Urothelium cell line (cell line): ENCODE measurements at places on chromosomes 6 and 20.

GRCh38 chr20:56376331-56376730 lies 15.7 kb downstream of the AURKA start:
- DNase-seq: no peak

- DNase-seq: peak; percentile 1
Observed at GRCh38 chr20:17610566-17611289, 40.9 kb downstream of the DSTN start.

DNA sequence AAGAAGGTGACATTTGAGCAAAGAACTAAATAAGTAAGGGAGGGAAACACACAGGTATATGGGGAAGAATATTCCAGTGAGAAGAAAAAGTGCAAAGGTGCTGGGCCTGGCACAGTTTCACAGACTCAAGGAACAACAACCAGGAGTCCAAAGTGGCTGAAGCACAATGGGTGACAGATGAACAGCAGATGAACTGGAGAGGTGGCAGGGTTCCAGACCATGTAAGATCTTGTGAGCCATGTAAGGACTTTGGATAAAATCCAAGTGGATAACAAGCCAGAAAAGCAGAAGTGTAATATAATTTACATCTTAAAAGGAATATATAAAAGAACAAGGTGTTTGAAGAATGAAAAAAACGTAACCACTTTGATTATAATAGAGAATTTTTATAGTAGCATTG lies 87.9 kb downstream of the MMS22L start:
- DNase-seq: no peak

DNA sequence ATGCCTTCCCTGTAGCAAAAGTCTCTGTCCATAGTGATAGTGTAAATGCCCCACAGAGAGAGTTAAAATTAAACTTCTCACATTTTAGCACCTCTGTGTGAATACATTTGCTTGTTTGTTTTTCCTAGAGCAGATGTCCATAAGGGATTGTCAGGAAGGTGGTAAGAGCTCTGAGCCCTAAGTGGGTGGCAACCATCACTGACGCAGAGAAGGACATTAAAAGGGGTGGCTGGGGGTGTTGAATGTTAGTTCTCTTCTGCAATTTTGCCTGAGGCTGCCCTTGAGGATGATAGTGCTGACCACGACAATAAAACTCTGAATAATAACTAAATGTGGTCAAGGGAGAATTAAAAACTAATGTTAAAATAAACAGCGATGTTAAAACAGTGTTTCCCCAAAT lies 174.3 kb upstream of the ID4 start:
- DNase-seq: no peak

- DNase-seq: peak; percentile 84
Observed at GRCh38 chr6:70884074-70884983, 72.5 kb downstream of the B3GAT2 start.

DNA sequence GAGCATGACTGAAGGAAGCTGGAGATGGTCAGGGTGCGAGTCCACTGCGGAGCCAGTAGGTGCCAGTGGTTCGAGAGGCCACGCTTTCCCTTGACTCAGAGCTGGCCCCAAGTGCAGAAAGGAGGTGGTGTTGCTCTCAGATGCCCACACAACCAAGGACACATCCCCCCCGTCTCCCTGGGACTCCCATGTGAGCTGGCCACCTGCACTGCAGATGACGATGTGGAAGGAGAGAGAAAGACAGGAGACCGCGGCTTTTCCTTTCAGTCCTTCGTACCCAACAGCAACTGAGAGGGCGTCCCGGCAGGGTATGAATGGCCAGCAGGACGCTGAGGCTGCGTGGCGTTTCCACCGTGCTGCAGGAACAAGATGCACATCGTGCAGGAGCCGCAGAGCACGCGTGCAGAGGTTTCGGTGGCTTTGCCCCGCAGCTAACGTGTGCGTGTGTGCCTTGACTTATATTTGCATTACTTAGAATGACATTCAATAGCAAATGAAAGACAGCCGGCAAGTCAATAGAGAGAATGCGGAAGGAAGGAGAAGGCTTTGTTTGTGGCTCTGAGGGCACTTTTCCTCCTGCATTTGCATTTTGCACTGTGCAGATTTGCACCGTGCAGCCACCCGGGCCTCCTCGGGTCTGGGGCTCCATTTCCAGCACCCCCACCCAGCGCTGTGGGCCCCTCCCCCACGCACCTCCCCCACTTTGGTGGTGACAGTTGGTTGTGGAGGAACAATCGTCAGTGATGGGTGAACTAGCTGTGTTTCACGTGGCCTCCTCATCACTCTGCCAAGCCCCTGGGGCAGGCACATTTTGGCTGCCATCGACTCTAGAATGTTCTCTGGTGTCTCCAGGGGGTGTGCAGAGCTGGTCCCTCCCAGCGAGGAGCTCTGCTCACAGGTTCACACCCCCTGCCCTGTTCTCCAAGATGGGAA lies 26.4 kb upstream of the BHLHE23 start:
- no peak for DNase-seq

GRCh38 chr6:119337762-119338161 lies 11.8 kb downstream of the MAN1A1 start:
- no peak for DNase-seq

GRCh38 chr20:16083639-16084280 lies 489.5 kb downstream of the KIF16B start:
- no peak for DNase-seq

- no peak for DNase-seq
Observed at GRCh38 chr6:169073311-169073710, 180.3 kb downstream of the THBS2 start.

DNA sequence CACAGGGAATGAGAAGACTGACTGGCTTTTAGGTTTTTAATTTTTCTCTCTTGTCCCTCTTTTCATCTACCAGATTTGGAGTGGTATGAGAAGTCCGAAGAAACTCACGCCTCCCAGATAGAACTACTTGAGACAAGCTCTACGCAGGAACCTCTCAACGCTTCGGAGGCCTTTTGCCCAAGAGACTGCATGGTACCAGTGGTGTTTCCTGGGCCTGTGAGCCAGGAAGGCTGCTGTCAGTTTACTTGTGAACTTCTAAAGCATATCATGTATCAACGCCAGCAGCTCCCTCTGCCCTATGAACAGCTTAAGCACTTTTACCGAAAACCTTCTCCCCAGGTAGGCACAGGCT lies 644 bp downstream of the MAD2L1BP start:
- DNase-seq: peak; percentile 10

- no peak for DNase-seq
Observed at GRCh38 chr6:151536188-151536479, 42.3 kb downstream of the CCDC170 start.

DNA sequence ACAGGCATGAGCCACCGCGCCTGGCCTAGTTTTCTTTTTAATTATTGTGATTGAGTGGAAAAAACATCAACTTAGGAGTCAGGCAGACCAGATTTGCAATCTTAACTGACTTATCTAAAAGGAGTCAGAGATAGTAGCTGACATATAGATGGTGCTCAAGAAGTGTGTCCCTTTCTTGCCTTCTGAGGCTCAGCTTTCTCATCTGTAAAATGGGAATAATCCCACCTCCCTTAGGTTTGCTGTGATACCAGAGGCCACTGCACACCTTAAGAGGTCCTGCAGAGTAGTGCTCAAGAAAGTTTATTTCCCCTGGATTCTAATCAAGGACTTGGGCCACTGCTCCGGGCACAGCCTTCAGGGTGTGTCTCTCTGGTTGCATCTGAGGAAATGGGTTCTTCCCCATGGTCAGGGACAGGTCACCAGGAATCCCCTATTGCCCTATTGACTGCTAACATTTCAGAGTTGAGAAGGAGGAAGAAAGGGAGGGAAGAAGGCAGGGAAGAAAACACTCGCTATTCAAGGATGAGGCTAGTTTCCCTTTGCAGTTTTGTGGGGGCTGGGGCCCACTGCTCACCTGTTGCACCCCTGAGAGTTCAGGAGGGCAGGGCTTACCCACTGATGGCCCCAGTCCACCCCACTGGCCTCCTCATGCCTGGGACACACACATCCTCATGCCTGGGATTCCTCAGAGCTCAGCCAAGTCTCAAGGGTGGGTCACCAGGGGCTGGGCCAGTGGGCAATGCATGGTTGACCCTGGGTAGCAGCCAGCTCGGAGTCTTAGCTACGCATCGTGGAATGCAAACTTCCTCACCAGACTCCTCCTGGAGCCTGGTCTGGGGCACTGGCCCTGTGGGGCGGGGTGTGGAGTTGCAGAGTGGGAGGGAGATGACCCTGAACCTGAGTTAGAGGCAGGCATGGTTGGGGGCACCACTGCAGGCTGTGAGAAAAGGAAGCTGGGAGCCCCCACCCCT lies 21.2 kb downstream of the C6orf132 start:
- DNase-seq: no peak

- DNase-seq: no peak
Observed at GRCh38 chr6:105112577-105112976, 67.2 kb downstream of the POPDC3 start.

DNA sequence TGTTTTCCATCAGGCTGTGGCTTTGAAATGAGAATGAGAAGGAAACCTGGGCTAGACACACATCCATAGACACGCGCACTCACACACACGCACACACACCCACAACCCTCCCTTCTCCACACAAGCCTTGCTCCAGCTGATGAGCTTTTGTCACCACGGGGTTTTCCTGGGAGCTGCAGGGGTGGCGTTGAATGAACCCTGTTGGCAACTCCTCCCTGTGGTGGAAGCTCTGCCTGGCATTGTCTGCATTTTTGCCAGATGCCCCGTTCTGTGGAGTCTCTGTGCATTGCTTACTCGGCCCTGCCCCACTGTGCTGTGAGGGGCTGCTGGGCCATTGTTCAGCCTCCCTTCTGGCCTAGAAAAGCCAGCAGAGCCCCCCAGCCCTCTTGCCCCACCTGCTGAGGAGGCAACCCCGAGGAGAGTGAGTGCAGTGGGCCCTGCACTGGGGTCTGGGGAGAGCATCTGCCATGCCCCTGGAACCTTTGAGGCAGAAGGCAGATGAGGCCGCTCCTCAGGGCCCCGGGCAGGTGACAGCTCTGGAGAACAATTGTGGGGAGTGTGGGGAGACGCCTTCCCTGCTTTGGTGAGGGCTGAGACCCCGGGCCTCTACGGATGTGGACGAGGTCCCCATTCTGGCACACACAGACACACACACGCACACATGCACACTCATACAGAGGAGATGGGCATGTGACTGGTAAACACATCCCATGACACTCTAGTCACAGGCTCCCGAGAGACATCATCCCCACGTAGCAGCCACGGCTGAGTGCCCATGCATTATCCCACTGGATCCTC lies 9.9 kb downstream of the ADIG start:
- no peak for DNase-seq

DNA sequence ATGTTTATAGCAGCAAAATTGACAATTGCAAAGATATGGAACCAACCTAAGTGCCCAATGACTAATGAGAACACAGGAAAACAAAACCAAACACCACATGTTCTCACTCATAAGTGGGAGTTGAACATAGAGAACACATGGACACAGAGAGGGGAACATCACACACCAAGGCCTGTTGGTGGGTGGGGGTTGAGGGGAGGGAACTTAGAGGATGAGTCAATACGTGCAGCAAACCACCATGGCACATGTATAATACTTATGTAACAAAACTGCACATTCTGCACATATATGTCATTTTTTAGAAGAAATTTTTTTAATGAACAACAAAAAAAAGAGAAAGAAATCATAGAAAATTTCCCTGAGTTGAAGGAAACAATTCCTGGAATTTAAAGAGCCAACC lies 3.9 kb downstream of the EPM2A start:
- no peak for DNase-seq

GRCh38 chr6:169269180-169270076 lies 15.8 kb upstream of the THBS2 start:
- DNase-seq: no peak

DNA sequence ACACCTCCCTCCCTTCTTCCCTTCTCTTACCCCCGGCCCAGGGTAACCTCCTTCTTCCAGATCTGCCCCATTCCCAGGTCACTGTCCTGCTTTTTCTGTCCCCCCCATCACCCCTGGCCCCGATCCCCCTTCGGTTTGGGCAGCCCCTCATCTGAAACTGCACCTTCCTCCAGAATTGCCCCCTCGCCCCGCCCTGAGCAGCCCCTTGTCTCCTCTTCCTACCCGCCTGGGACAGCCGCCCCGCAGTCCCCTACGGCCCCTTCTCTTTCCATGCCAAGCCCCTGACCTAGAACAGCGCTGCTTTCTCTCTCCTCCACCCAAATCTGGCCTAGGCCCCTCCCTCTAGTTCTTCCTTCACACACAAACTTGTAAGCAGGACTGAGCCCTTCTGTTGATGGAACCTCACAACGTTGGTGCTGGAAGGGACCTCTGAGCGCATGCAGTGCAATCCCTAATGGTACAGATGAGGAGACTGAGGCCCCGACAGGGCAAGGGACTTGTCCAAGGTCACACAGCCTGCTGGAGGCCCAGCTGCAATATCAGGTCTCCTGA lies 630 bp downstream of the PPP2R5D start:
- peak; percentile 15 for DNase-seq

- no peak for DNase-seq
Observed at GRCh38 chr20:49583669-49584417, 15.9 kb upstream of the PTGIS start.

GRCh38 chr20:62063981-62064769 lies 1.5 kb downstream of the TAF4 start:
- peak; percentile 54 for DNase-seq

GRCh38 chr6:151440930-151441329 lies 11.0 kb downstream of the RMND1 start:
- no peak for DNase-seq
